ENCODE measurements at places on chromosomes 6 and 20. TPM values are rescaled to one million over a fixed set of nuclear protein-coding genes. Genes with fewer than 3 reads are reported as not detected.
A peak's percentile ranks its signal among the peaks of the same experiment; 100 is the strongest.

DNA sequence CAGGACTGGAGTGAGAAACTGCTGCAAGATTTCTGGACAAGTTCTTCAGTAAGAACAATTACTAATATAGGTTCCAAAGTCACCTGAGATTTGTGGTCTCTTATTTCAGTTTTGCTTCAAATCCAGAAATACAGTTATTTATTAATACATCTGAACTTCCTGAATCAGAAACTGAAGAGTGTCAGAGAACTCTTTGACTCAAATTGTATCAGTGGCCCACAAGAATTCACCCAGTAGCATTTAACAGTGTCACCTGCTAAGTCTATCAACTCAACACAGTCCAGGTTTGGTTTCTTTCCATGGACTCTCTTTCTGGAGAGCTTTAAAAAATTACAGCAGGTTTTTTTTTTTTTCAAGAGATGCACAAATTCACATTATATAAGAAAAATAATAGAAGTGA lies 18.8 kb upstream of the NHSL1 start:
- no peak overlapping the region for H3K4me3 ChIP-seq
- H3K27ac ChIP-seq: no peak overlapping the region
- no peak for DNase-seq
- peaks cover 6% of the 10 kb centered on the region for H3K36me3 ChIP-seq
- H3K27me3 ChIP-seq: no peaks in the 10 kb centered on the region

DNA sequence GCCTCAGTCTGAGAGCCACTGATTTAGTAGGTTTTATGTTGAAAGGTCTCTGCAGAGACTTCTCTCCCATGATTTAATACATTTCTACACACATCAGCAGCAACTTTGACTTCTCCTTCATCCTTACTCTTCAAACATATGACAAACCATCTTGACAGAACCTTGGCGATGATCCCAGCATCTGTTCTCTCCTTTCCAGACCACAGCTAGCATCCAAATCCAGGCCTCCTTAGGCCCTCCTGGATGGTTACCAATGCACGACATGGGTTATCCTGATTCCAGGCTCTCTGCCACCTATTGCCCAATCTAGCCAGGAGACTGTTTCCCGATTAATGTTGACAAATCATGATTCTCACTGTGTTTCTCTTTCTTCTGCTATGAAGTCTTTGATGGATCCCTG lies 16.8 kb downstream of the LAMA4 start:
- H3K27me3 ChIP-seq: no peaks in the 10 kb centered on the region
- peaks cover 6% of the 10 kb centered on the region for H3K36me3 ChIP-seq
- H3K4me1 ChIP-seq: peaks cover 24% of the 10 kb centered on the region
- no peak overlapping the region for H3K4me3 ChIP-seq

- no peaks in the 10 kb centered on the region for H3K27me3 ChIP-seq
- H3K4me1 ChIP-seq: peaks cover 18% of the 10 kb centered on the region
- H3K36me3 ChIP-seq: peaks cover 3% of the 10 kb centered on the region
- H3K4me3 ChIP-seq: peak overlapping the region; percentile 6
- DNase-seq: no peak
Observed at GRCh38 chr6:131947986-131948661, 3.0 kb downstream of the CCN2 start.

- no peak overlapping the region for H3K27ac ChIP-seq
- peaks cover 7% of the 10 kb centered on the region for H3K4me1 ChIP-seq
- H3K4me3 ChIP-seq: no peak overlapping the region
- H3K36me3 ChIP-seq: peaks cover 3% of the 10 kb centered on the region
Observed at GRCh38 chr6:118594877-118595276, 46.8 kb downstream of the PLN start.

The TM9SF4 gene
- 25.7 TPM for total RNA-seq

DNA sequence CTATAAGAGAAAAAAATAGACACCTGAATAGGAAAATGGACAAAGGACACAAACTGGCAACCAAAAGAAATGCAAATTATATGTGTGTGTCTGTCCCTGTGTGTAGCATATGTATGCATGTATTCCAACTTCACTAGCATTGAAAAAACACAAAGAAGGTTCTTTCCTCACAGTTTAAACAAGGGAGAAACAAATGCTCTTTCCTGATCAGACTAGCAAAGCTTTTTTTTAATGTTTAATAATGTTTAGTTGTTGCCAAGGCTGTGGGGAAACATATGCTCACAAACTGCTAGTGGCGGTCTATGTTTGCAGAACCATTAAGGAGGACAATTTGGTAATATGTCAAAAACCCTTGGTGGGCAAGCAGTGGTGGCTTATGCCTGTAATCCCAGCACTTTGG lies 22.4 kb downstream of the SMLR1 start:
- peak; percentile 48 for DNase-seq
- H3K27ac ChIP-seq: no peak overlapping the region
- H3K4me1 ChIP-seq: no peaks in the 10 kb centered on the region
- no peak overlapping the region for H3K4me3 ChIP-seq
- peaks cover 28% of the 10 kb centered on the region for H3K36me3 ChIP-seq

- no peaks in the 10 kb centered on the region for H3K36me3 ChIP-seq
- DNase-seq: peak; percentile 89
- H3K27me3 ChIP-seq: peaks cover 31% of the 10 kb centered on the region
- no peaks in the 10 kb centered on the region for H3K4me1 ChIP-seq
- H3K27ac ChIP-seq: no peak overlapping the region
Observed at GRCh38 chr20:21719592-21720214, 14.2 kb downstream of the PAX1 start.

Data from muscle of leg (tissue), 16 donors.